ENCODE measurements at places on chromosomes 4 and X.
A peak's percentile ranks its signal among the peaks of the same experiment; 100 is the strongest.

DNA sequence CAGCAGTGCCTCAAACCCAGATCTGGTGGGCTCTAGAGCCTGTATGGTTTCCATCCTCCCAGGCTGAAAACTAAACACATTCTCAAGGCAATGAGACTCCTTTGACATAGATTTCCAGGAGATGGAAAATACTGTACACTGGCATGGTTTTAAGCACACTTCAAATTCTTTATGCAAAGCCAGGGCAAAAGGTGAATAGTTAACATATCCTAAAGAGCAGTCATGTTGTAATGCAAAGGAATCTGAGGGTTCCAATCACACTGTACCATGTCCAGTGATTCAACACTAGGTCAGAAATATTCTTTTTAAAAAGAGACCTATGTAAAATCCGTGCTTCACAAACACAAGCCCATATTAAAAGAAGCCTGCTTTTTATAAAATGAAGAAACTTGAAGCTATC is 195.3 kb downstream of the QDPR start:
- no peak for DNase-seq

GRCh38 chr4:112647785-112648184 is 10.8 kb downstream of the LARP7 start:
- no peak for DNase-seq

DNA sequence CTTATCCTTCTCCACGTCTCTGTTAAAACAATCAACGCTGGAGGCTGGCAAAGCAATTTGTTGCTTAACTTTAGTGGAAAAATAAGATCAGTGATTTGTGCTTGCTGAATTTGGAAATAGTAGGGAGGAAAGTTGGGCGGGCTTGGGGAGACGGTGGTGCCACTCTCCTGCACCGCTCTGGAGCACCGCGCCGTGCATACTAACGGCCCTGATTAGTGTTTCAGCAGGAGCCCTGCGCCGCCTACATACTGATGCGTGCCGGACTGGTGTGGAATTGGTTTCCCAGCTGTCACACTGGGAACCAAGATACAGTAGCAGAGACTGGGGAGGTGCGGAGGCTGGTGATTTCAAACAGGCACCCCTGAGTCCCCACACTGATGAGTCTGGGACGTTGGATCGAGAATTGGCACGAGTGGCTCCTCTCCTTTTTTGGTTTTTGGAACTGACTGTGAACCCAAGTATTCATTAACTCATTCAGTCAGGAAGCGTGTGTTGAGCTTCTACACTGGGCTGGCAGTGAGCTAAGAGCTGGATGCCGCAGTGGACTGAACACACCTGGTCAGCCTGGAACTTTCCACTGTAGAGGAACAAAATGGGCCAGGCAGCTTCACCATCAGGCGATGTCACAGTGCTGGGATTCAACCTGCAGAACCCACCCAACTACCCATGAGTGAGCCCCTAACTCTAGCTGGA is 29.0 kb upstream of the PSAPL1 start:
- DNase-seq = no peak

GRCh38 chr4:53576676-53577372 is 14.5 kb downstream of the LNX1 start:
- no peak for DNase-seq

DNA sequence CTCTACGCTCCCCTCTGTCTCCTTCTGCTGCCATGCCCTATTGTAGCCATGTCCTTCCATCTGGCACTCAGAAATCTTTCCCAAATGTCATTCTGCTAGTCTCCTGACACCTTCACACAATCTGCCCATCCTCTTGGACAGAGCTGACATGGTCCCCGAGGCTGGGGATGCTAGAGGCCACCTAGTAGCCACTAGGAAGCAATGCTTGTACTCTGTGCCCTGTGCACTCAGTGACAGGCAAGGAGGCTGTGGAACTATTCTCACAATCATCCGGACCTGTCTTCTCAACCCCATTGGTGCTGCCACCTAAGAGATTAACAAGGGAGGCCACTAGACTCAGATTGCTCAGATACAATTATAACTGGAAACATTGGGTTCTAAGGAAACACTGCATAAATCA is 112.6 kb upstream of the TMEM164 start:
- no peak for DNase-seq

GRCh38 chrX:110036162-110037033 is 33.5 kb downstream of the TMEM164 start:
- DNase-seq = no peak

GRCh38 chr4:98530572-98530971 is 127.8 kb downstream of the TSPAN5 start:
- DNase-seq = no peak

DNA sequence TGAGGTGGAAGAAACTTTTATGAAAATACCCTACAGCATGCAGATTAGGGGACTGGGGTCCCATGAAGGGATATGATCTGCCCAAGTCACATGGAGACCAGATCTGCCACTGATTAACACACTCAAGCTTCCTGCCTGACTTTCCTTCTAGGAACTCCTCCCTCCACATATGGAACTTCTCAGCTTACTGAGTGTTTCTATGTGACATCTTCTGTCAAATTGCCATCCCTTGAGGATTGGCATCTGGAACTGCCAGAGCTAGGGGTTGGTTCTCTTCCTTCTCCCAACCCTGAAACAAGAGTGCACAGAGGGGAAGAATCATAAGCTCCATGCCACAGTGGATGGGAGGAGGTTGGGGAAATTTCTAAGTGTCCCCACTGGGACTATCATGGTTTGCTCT is 150.6 kb upstream of the MBNL3 start:
- DNase-seq = no peak

GRCh38 chr4:32564626-32565025 is 1844.5 kb downstream of the PCDH7 start:
- no peak for DNase-seq

DNA sequence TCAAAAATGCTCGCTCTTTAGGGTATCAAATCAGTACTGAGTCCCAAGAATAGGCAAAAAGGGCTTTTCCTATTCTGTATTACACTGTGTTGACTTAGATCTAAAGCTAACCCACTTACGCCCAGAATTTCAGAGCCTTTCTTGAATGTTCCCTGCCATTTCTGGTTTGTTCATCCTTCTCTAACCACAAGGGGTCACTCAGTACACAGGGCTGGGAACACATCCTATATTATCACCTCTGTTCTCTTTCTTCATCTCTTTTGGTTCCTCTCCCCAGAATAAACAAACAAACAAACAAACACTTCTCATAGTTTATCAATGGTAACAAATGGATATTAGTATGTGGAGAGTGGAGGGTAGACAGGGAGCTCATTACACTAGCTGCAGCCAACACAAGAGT is 25.5 kb upstream of the MORC4 start:
- DNase-seq = peak; percentile 6

DNA sequence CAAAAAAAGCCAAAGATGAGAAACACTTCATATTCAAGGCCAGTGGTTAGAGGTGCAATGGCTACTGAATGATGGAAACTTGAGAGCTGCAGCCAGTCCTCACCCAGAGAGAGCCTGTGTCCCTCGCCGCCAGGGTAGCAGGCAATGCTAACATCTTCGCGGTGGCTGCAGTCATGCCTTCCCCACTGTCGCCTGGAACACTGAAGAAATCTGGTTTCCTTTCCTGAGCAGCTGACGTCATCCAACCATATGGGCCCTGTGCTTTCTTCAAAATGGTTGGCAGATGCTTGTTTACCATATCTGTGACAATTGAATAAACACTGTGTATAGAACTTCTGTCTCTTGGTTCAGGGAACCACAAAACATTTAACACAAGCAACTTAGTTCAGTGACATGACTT is 39.7 kb downstream of the PRSS12 start:
- DNase-seq = no peak

Measured in GM20000 (cell line).